ENCODE measurements at places on chromosomes 5 and 9.

DNA sequence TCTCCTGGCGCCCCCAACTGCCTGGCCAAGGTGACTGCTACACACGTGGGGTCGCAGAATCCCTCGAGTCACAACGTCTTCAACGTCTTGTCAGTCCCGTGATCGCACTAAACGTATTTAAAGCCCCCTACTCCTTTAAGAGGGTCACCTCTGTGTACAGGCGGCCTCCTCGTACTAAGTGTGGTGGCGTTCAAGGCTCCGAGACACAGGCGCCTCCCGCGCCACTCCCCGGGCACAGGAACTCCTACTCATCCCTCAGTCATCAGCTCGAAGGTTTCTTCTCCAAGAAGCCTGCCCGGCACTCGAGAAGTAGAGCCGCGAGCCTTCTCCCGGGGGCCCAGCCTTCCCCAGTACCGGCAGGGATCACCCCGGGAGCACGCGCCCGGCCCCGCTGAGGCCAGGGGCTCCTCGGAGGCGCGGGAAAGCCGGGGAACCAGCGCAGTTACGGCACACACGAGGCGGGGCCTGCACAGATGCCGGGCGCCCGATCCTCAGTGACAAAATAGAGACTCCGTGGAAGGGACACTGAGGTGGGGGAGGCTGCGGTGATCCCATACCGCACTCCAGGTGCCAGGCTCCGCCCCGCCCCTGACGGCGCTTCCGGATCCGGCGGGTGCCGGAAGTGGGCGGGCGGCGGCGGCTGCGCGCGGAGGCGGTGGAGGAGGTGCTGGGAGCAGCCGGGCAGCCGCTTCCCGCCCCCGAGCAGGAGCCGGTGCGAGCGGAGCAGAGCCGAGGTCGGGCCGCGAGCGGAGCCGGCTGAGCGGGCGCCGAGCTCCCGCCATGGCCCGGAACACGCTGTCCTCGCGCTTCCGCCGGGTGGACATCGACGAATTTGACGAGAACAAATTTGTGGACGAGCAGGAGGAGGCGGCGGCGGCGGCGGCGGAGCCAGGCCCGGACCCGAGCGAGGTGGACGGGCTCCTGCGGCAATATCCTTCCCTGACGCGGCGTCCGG, 6.9 kb downstream of the ARPC5L start:
- peak; percentile 77 for DNase-seq

GRCh38 chr9:24464319-24464951, 81.3 kb downstream of the IZUMO3 start:
- no peak for DNase-seq

- no peak for DNase-seq
Observed at GRCh38 chr9:82567953-82568352, 495.0 kb downstream of the RASEF start.

- no peak for DNase-seq
Observed at GRCh38 chr9:132732326-132733259, 62.3 kb downstream of the GTF3C4 start.

DNA sequence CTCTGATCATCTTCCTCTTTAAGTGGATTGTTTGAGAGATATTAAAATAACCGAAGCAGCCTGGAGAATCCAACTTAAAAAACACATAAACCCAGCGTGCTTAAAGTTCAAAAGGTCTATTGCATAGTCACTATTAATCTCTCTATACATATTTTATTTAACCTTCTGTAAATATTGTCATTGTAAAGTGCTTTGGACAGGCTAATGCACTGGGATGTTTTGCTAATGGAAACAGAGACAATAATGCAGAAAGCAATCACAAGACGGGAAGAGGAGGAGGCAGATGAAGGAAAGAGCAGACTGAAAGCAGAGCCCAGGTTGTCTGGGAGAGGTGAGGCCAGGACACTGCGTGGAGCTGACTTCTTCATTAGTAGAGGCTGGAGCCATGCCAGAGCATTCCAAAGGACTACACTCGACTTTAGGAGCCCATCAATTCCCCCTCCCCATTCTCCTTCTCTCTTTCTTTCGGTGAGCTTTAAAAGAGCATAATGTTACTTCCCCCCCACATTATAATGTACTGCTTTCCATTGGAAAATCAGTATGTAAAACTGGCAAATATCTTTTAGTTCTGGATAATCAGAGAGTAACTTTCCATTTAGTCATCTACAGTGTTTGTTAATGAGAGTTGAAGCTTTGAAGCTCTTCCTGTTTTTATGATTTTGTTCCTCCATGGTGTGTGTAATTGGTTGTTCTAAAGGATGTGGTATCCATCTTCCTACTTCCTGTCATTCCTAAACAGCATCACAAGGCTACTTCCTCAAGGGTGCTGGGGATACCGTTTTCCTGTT, 307.3 kb upstream of the MPDZ start:
- DNase-seq, result no peak
